Stimulated activated CD4-positive, alpha-beta T cell treated with anti-CD3 and anti-CD28 coated beads, TNF-alpha, amount 100 ng/mL, for 24 hours (primary cell): ENCODE measurements at places on chromosomes 3 and 15.

DNA sequence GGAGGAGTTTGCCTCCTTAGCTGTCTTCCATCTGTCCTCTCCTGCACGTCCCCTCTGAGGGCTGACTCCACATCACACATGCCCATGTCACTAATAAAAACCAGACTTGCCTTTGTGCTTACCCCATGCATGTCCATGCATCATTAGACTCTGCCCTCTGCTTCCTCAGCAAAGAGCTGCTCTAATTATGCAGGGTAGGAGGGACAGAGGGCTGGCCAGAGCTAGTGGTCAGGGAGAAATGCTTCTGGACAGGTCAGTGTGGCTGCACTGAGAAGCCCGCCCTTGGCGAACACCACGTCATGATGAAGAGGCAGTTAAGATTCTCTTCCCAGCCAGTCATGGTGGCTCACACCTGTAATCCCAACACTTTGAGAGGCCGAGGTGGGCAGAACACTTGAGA lies 8.9 kb downstream of the CA12 start:
- no peak for DNase-seq

- no peak for DNase-seq
These were observed 86.1 kb upstream of the PSMD6 start for GRCh38 chr3:64109438-64109837.

GRCh38 chr15:65355173-65355987 lies 22.4 kb downstream of the IGDCC3 start:
- no peak for DNase-seq

DNA sequence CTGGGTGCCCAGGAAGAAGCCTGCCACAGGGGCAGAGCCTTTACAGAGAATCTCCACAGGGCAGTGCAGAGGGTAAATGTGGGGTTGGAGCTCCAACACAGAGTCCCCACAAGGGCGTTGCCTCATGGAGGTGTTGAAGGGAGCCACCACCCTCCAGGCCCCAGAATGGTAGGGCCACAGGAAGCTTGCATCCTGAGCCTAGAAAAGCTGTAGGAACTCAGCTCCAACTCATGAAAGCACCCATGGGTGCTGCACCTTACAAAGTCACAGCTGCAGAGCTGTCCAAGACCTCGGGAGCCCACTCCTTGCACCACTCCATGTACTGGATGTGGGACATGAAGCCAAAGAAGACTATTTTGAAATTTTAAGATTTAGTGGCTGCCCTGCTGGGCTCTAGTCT lies 73.3 kb upstream of the KCNH8 start:
- no peak for DNase-seq

DNA sequence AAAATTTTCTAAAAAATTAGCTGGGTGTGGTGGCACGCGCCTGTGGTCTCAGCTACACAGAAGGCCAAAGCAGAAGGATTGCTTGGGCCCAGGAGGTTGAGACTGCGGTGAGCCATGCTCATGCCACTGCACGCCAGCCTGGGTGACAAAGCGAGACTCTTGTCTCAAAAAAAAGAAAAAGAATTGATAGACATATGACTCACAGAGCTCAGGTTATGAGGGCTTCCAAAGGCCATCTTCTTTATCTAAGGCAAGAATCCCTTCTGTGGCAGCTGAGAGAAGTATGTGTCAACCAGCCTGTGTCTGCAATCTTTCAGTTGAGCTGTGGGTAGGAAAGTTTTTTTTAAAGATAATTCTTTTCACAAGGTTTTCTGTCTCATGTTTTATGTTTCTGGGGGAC lies 53.9 kb downstream of the MRPS25 start:
- DNase-seq: no peak

GRCh38 chr15:99306694-99307338 lies 55.5 kb downstream of the LRRC28 start:
- no peak for DNase-seq

DNA sequence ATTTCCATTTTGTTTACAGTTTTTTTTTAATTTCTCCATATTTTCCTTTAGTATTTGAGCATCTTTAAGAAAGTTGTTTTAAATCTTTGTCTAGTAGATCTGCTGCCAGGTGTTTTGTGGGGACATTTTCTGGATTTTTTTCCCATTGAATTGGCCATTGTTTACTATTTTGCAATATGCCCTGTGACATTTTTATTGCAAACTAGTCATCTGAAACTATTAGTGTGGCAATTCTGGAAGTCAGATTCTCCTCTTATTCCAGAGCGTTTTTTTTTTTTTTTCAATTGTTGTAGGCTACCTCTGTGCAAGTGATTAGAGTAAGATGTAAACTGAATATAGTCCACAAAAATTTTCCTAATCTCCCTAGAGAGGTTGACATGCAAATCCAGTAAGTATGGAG lies 334.2 kb downstream of the PYDC2 start:
- no peak for DNase-seq

- no peak for DNase-seq
These were observed 440.0 kb downstream of the FOXP1 start for GRCh38 chr3:71143493-71143892.

DNA sequence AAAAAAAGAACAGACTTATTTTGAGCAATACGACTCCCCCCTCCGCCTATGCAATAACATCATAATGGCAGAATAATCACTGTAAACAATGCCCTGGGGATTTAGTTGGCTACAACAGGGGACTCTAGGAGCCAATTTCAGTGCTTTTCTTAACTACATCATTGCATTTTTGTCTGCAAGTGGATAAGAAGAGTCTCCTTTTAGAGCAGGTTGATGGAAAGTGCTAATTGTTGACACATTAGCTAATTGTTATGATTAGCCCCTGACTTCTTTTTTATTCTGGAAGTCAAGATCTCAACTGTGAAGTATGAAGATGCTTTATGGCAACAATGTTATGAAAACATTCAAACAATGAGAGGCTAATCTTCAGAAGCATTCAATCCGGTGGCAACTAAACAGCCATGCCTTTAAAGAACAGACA lies 121.2 kb downstream of the MECOM start:
- no peak for DNase-seq

GRCh38 chr3:22306454-22306853 lies 555.4 kb upstream of the ZNF385D start:
- DNase-seq: no peak

DNA sequence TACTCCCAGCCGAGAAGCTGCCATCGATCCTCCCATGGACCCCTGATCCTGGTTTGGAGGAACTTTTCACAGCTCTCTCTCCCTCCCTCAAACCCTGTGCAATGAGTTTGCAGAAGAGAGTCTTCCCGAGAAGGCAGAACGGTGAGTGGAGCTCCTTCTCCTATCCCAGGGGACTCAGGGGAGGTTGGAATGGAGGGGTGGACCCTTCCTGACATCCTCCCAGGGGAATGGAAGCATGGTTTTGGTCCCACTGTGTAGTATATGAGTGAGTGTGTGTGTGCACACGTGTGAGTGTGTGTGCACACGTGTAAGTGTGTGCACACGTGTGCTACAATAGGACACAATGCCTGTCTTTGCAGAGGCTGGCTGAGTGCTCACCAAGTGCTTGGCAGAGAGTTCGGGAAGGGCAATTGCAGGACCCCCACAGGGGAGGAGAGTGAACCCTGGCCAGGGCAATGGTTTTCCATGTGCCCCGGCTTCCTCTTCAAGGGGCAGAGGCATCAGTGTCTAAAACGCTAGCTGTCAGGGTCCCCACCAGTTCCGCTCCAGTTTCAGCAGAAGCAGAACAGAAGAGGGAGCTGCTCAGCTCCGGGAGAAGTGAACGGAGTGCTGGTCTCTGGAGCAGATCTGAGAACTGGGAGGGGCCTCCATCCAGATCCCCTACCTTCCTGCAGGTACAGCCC lies 13.8 kb upstream of the IL16 start:
- DNase-seq: no peak

DNA sequence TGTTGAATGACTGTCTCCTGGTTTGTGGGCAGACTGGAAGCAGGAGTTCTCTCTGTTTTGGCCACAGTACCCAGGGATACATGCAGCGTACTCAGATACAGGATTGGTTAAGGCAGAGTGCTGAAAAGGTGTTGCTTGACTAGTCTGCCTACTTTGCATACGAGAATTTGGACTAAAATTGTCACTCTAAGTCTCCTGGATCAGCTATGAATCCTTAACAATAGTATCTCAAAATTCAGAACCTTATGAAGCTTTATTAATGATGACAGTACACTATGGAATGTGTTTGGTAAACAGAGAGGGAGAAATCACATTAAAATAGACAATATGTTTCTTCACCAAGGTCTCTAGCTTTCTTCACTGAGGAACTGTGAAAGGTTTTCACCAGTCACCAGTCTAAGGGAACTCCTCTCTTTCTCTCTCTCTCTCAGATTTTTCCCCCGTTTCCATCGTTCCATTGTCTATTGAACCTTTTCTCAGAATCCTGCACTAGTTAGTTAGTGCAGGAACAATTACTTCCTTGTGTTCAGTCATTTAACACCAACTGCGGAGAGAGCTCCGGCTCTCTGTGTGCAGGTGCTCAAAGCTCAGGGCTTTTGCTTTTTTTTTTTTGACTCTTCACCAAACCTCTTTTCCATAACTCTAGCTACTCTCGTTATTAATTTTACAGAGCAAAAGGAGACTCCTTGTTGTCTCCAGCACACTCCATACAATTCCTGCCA lies 85.9 kb upstream of the FNDC3B start:
- no peak for DNase-seq

DNA sequence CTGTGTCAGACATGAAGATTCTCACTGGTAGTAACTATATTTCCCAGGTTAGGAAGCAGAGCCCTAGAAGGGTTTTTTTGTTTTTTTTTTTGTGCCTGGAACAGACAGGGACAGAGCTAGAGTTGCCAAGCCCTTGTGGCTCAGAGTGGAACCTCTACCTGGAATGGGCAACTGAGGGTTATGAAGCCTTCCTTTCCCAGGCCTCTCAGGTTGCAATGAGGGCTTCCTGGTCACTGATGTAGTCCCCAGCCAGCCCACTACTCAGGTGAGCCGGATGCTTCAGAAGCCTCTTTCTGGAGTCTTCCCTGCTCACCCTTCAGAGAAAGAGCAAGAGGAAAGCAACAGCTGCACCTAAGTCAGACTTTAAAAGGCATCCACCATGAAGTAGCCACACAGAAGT lies 48.8 kb upstream of the MANF start:
- DNase-seq: no peak

DNA sequence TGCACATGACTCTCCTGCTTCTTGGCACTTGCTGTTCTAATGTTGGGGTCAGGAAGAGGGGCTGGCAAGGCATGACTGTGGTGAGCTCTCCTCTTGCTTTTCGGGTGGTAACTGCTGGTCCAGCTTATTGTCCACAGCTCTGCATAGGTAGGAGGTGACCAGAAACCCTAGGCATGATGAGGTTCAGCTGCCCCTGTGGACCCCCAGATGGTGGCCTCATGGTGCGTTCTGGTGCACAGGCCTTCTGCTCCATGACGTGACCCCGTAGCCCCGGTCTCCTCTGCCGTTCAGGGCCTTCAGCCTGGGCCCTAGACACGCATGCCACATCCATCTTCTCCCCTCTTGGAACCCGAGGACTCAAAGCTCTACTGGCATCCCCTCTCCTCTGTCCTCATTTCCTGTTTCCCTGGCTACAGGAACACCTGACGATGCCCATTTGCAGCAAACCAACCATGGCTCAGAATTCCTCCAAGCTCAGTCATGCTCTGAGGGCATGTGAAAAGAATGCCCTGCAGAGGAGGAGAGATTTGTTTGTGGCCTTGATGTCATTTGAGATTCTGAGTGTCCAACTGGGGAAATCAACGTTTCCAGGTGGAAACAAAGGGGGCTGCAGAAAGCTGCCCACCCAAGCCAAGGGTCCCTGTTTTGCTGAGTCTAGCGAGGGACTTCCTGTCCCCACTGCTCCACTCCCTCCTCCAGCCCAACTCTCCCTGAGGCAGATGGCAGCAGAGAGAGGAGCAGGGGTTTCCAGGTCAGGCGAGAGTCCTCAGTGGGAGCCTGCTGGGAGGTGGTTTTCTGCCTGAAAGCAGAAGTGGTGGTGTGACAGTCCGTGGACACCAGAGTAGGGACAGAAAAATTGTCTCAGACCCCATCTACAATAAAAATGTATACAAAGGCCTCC lies 198.7 kb upstream of the LYSMD4 start:
- DNase-seq: no peak

- DNase-seq: no peak
These were observed 161.8 kb downstream of the SNRK start for GRCh38 chr3:43448098-43448497.

GRCh38 chr3:32229565-32229964 lies 8.9 kb upstream of the CMTM8 start:
- no peak for DNase-seq

DNA sequence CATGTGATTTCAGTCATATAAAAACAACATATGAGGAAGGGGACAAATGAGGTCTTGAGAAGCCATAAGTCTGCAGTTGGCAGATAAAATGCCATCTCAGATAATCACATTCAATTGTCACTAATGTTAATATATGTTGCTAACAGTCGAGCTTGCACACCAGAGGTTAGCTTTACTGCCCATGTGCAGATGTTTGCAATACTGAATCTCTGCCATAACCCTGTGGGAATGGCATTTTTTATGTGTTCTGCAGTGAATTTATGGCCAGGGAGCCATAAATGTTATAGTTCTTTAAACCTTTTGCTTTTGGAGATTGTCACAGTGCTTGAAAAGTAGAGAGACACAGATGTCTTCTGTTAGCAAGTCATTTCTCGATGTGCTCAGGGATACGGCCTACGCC lies 141.5 kb downstream of the RORA start:
- DNase-seq: no peak

DNA sequence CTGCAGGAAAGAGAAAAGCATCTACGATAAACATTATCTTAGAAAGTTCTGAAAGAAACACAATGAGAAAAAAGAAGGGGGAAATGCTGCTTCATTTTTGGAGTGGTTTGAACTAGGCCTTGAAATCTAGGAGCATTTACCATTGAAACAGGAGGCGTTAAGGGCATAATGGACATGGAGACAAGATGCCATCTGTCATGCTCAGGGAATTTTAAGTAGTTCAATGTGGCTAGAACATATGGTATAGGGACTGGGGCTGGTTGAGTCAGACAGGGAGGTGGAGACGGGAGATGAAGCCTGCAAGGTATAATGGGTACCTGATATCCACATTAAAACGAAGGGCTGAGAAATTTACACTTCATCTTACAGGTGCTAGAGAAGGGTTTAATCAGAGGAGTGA lies 10.4 kb upstream of the PLAAT1 start:
- DNase-seq: no peak

- DNase-seq: no peak
These were observed 375.2 kb upstream of the SGO1 start for GRCh38 chr3:20561166-20561565.

DNA sequence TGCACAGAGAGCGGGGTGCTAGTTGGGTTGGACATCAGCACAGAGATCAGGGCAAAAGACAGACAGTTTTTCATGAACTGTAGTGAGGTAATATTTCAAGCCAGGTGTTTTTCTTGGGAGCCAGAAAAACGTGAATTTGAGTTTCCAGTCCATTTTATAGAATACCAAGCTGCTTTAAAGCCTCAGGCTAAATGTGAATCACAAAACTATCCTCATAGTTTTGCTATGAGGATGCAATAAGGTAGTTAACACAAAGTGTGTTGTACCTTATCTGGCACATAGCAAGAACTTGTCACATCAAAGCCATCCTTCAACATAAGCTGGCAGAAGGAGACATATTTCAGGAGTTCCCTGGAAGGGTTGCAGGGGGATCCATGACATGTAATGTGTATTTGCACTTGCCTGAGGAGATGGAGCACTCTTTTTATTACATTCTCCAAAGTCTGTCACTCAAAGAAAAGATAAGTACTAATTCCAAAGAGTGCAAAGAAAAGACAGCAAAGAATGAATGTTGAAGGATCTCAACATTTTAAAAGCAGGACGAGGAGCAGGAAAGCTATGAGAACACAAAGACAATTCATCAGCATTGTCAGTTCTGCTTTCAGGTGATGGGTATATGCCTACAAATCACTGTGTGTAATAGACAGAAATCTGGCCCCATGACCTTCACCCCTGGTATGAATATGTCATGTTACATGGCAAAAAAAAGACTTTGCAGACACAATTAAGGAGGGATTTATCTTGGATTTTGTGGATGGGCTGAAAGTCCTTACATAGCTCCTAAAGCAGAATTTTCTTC lies 1046.4 kb downstream of the NTRK3 start:
- DNase-seq: no peak
